ENCODE measurements at places on chromosomes 6 and 20.
A peak's percentile ranks its signal among the peaks of the same experiment; 100 is the strongest.

DNA sequence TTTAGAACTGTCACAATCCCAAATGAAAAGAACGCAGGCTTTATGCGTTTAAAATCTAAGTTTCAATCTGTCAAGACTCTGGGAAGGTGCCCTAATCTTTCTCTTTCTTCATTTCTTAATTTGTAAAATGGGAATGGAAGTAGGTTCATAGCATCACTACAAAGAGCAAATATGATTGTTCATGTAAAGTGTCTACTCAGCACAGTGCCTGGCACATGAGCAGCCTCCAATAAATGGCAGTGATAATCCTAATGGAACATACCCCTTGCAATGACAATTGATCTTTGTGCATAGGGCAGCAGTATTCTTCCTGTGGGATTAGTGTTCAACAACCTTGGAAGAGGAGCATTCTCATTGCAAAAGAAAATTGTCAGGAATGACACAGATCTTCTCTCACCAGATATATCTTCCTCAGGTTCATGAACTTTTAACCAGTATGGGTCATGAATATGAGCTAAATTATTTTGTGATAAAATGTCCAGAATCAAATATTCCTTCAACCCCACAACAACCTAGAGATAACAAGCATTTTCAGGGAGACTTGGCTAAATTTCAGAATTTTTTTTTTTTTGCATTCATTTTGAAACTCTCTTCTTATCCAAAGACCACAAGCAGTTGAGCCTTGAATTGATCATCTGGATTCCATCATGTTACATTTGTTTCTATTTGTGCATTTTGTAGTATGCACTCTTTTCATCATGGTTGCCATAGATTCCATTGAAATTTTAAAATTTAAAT is 149.1 kb downstream of the TBX18 start:
- DNase-seq = no peak

DNA sequence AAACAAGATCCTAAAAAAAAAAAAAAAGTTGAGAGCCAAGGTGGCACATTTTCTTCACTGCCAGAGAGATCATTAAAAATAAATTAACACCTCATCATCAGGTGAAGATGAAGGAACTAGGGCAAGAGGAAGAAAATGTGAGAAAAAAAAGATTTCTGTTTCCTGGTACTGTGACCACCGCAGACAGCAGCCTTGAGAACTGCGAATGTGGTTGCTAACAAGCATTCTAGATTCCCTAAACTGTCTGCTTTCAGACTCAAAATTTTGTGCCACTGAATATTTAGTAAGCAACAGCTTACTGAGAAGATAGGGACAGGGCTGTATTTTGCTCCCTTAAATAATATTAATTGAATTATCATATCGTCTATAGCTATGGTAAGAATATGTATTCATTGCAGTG is 24.1 kb upstream of the MBOAT1 start:
- no peak for DNase-seq

GRCh38 chr20:50039706-50040431 is 57.1 kb downstream of the SNAI1 start:
- no peak for DNase-seq

- no peak for DNase-seq
Measured at GRCh38 chr6:137893181-137893580, 26.1 kb downstream of the TNFAIP3 start.

GRCh38 chr6:139251045-139251690 is 40.6 kb downstream of the TXLNB start:
- DNase-seq = no peak

GRCh38 chr20:57417051-57417689 is 26.0 kb downstream of the RBM38 start:
- DNase-seq = no peak

DNA sequence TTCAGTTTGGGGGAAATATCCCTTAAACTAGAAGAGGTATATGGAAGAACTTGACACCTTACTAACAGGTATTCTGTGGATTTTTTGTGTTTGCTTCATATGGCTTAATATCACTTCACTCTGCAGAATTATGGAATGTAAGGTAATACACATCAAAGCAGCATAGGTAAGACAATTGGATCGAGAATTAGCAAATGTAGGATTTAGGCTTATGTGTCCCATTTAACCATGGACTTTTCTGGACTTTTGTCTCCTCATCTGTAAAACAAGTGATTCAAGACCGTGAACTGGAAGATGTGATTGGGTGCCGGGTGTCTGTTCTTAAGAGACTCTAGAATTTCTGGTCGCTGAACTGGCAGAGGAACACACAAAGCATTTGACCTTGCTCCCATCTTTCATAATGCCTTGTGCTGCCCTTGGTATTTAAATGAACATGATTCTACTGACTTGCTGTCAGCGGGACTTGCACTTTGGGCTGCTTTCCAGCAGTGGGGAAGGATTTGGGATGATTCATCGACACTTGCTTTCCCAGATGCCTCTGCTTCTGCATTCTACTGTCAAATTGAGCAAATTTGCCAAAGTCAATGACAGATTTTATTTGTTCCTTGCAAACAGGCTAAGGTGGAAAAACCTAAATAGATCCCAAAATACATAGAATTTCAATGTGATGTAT is 199.8 kb downstream of the PLCB1 start:
- DNase-seq = no peak

DNA sequence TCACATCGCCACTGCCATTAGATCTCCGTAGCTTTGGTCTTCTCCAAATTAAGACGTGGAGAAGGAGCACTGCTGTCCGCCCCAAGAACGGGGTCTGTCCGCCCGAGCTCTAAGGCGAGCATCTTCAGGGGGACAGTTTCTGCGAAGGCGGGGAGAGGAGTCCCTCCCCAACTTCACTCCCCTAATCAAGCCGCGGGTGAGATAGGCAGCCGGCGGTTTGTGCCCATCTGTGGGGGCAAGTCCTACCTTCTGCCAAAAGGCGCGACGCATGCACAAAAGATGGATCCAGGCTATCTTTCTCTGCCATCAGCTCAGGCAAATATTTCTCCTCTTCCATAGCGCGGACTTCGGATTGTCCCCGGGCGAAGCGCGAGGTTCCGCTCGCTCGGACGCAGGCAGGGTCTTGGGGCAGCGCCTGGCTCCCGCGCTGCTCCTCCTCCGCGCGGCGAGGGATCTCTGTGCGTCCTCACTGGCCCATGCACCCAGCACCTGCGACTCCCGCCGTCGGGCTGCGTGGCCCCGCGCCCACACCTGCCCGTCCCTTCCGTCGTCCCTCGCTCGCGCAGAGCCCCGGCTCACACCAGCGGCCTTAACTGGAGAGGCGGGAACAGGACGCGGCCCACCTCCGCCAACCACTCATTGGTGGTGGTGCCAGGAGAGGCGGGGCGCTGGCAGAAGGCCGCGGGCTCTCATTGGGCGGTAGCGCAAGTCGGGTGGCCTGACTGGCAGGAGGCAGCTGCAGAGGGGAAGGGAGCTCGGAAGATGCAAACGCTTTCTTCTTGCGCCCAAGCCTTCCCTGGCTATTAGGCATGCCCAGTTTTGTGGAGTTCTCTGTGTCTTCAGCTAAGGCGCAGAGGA is at the start of gene KHDRBS2:
KHDRBS2 (minus strand) TSS at position 614 of the 858 bp plus-strand sequence.
- peak; percentile 84 for DNase-seq

GRCh38 chr6:140002396-140003022 is 628.1 kb upstream of the CITED2 start:
- no peak for DNase-seq
